Anterior cingulate cortex (tissue), 58 donors: ENCODE measurements at places on chromosomes 2 and 18.

DNA sequence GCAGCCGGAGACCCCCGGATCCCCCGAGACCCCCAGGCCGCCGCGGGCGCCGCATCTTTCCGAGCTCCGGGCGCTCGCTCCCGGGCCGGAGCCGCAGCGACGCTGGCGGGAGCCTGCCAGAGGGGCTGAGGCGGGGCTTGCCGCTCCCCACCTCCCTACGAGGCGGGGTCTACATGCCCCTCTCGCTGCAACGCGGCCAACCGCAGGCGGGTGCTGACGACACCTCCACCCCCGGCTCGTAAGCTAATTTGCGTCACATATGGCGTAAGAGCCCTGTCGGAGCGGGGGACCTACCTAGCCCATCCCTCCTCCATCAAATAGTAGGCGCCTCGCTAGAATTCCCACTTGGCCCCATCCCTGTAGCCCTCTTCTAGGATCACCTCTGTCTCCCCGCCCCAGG lies at the start of gene PTPRN:
Gene PTPRN, minus strand, starts transcription at position 124 of the 400 bp plus-strand sequence. Its CDS starts 69 bp downstream, at position 55.
- peak; percentile 55 for DNase-seq

- DNase-seq: no peak
Measured at GRCh38 chr2:159571540-159572260, 44.6 kb downstream of the BAZ2B start.

DNA sequence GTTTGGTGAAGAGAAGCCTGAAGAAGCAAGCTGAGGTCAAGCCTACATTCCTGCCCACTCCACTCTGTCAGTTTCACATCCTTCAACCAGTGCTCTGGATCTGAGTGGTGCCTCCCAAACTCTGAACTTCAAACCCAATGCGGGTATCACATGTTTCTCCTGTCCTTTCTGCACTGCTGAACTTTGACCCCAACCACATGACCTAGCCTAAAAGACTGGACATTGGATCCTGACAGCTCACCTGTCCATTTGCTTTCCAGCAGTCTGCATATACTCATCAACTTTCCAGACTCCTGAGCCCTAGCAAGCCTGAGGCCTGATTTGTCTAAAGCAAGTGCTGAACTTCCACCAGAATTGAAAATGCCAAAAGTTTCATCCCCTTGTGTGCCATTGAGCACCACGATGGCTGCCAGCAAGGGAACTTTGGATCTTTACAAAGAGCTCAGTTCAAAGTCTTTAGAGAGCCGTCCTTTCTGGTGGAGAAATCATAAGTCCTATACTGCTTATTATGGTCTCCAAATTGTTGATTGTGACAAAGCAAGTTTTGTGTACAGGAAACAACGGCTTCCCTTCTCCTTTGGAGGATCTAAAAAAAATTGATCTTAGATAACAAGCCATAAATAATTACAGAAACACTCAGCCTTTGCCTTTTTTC lies 37.6 kb upstream of the ITGA6 start:
- DNase-seq: no peak

DNA sequence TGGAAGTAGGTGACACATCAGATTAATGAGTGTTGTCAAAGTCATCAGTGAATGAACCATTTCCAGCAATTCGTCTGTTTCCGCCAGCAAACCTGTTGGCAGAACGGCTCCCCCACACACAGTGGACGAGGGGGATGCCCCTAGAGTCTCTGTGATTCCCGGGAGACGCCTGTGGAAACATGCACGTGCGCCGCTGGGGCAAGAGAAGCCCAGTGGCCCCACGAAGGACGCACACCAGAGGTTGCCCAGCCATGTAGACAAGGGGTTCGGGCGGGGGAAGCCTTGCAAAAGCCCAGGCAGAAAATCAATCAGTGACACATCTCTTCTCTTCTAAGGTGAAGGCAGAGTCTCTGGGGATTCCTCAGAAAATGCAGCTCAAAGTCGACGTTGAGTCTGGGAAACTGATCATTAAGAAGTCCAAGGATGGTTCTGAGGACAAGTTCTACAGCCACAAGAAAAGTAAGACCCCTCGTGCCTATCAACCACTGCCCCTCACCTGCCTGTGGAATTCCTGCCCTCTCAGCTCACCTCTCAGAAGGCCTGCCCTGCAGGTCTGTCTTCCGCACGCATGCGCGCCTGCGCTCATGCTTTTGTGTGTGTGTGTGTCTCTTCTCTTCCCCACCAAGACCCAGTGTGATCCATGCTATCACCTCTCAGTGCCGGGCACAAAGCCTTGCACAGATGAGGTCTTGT lies 87.1 kb downstream of the INPP5D start:
- DNase-seq: no peak

DNA sequence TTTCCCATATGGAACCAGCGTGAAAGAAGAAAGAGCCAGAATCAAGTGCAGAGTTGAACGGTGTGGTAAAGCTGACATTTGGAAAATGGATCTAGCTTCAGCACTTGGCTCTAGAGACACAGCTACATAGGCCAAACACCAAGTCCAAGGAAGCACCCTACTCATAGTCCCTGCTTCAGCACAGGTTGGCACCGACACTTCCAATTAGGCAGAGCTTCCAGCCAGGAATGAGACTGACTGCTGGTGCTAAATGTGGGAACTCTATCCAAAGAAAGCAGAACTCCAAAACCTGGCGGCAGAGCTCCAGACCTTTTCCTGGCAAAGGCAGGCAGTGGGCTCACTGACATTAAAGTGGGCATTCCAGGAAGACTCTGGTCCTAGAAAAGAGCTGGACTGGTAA lies 125.4 kb upstream of the CTNNA2 start:
- no peak for DNase-seq

DNA sequence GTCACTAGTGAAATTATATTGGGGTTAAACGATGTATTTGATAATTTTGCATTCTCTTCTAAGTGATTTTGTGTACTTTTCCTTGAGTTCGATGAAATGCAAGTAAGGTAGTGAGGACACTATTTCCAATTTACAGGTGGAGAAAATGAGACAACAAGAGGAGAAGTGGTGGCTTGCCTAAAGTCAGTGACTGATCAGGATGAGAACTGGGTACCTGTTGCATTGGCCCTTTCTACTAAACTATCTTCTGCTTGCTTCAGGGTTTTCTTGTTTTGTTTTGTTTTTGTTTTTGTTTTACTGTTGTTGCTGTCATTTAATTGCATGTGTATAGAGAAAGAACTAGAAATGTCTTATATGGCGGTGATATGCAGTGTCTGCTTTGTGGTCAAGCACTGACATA lies 31.4 kb upstream of the FBXO11 start:
- no peak for DNase-seq

- no peak for DNase-seq
Measured at GRCh38 chr2:230384986-230385385, 31.0 kb upstream of the SP100 start.

DNA sequence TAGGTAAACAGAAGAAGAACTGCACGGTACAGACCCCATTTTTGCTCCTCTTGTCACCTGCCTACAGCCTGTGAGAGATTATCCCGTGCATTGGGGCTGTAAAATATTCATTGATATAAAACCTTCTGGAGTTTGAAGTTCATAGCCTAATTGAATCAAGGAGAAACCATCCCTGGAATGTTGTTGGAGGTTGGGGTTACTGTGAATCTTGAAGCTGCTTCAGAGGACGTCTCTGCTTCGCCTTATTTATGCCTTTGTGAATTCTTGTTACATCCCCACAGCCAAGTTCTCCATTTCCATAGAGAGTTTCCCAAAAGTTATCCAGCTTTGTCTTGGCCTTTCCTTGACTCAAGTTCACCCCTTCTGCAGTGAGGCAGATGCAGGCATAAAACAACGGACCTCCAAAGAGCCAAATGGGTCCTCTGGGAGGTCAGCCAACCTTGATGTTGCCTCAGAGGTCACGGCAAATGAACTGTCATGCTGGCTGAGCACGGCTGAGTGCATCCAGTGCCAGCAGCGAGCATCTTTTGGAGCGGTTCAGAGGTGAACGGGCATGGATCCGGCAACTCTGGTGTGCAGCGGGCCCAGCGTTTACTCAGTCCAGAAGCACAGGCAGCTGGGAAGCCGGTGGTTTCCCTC lies 317.6 kb downstream of the PRKCE start:
- no peak for DNase-seq

DNA sequence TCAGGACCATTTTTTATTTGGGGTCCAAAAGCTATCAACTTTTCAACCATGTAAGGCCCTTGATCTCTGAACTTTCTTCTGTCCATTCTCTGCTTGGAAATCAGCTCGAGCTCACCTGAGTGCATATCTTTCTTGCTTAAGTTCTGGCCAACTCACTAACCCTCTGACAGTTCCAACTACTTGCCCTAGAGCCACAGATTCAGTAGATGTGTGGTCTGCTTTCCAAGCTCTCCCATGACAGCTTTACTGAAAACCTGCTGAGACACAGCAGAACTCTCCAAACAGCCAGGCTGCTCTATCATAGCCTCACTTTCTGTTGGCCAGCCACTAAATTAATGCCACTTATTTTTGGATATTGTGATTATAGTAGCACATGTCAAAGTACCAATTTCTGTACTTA lies 21.2 kb upstream of the IKZF2 start:
- DNase-seq: no peak

GRCh38 chr18:3500016-3500415 lies 50.0 kb downstream of the TGIF1 start:
- no peak for DNase-seq

DNA sequence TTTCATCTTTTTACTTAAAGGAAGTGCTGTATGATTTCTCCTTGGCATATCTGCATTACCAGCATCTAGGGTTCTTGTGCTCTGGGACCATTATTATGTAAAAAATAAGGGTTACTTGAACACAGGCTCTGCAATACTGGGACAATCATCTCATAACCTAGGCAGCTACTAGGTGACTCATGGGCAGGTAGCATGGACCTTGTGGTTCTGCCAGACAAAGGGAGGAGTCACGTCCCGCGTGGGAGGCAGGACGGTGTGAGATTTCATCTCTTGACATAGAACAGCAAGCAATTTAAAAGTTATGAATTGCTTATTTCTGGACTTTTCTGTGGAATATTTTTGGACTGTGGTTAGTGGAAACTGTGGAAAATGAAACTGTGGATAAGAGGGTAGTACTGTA lies 34.1 kb downstream of the ASAP2 start:
- no peak for DNase-seq

DNA sequence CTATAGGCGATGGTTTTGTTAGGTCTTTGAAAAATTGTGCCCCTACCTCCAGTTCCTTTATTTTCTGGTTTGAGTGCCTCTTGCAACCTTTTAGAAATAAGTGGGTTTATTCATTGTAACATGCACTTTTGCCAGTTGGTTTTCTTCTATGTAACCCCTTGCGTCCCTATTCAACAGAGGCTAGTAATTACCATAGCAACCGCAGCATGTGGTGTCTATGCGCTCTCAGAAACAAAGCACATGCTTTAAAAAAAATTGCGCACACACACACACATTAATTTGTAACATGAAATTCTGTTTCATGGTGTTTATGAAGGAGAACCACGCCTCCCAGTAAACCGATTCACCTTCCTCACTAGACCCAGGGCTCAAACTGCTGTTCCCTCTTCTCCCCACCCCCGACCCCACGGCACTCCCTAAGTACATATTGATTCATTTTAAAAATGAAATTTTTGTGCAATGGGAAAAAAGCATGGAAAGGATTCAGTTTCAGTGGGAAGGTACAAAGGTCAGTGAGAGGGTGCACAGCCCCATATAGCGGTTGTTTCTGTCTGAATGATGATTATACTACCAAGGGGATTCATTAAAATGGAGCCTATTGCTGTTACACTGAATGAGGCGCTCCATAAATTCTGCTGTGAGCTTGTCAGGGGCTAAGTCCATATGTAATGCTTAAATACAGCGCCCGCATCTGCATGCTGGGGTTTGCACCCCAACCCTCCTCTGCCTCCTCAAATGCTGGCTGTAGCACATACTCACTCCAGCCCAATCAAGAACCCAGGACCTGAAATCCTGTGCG lies 206.9 kb downstream of the ICOS start:
- DNase-seq: no peak

GRCh38 chr2:65053199-65053598 lies 3.0 kb upstream of the CEP68 start:
- no peak for DNase-seq

DNA sequence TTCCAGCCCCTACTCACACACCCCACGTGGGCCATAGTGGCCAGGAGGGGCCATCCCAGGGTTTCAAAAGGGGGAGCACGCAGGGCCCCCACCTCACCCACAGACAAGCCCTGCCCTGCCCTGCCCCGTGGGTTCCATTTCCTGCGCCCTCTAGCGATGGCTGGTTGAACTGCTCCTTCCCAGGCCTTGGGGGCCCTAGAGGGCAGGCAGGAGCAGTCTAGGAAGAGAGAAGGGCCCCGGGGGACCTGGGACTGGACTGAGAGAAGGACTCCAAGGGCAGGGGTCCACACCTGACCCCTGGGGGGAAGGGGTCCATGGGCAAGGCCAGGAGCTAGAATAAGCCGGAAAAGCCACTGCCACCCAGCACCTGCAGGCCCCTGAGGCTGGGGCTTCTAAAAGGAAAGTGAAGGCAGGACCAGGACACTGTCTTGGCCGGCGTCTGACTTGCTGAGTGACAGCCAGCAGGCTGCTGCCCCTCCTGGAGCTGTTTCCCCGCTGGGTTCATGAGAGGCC lies 10.1 kb downstream of the CYP26B1 start:
- peak; percentile 18 for DNase-seq

GRCh38 chr18:45687621-45688020 lies 36.4 kb upstream of the SLC14A1 start:
- no peak for DNase-seq

GRCh38 chr2:230411570-230412370 lies 4.2 kb upstream of the SP100 start:
- DNase-seq: peak; percentile 39

- DNase-seq: no peak
Measured at GRCh38 chr2:186879312-186879711, 30.3 kb upstream of the ZSWIM2 start.

GRCh38 chr2:143841935-143842334 lies 678.0 kb downstream of the ZEB2 start:
- DNase-seq: no peak

DNA sequence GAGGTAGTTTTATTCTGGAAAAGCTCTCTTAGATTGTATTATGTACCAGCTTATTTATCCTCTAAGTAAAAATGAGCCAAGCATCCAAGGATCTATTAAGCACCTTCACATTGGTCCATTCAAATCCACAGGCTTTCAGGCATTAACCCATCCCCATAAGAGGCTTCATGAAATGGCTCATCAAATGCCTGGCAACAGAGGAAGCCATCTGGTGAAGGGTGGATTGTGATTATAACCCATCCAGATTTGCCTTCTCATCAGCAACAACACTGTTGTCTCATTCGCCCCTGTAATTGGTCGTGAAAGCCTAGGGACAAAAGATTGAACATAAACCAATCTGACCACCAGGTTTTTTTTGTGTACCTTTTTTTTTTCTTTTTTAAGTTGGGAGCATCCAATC lies 134.3 kb upstream of the TACR1 start:
- no peak for DNase-seq

DNA sequence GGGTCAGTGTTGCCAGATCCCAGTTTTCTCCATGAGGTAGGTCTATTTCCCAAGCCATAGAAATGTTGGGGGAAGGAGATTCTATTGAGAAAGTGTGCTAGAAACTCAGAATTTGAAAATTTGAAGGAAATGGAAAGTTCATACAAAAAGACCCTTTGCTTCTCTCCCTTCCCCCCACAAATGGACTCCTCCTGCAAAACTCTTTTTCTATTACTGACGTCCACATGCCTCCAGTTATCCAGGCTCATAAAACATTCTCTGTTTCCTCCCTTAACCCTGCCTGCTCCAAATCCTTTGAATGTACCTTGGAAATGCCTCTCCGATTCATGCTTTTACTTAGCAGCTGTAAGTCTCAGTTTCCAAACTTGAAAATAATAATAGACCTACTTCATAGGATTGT lies 237.5 kb upstream of the TNP1 start:
- DNase-seq: no peak
